ENCODE measurements at places on chromosomes 3 and 15.

- DNase-seq: no peak
These were observed 46.2 kb upstream of the FOXP1 start for GRCh38 chr3:71629711-71630110.

DNA sequence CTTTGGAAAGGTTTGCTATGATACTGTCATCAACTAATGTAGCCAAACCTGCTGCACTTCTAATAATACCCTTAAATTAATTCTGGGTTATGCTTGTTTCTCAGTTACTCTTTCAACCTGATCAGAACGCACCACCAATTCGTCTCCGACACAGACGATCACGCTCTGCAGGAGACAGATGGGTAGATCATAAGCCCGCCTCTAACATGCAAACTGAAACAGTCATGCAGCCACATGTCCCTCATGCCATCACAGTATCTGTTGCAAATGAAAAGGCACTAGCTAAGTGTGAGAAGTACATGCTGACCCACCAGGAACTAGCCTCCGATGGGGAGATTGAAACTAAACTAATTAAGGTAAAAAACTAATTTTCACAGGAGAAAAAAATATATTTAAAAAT, 7.9 kb upstream of the RPLP1 start:
- no peak for DNase-seq

- DNase-seq: peak; percentile 24
These were observed 30.8 kb upstream of the MAP3K13 start for GRCh38 chr3:185332026-185332735.

- no peak for DNase-seq
These were observed 216.3 kb downstream of the LPP start for GRCh38 chr3:188370081-188370830.

- DNase-seq: no peak
These were observed 9.9 kb upstream of the CCDC54 start for GRCh38 chr3:107367353-107367752.

GRCh38 chr15:60392601-60392985, 5.2 kb downstream of the ANXA2 start:
- no peak for DNase-seq

DNA sequence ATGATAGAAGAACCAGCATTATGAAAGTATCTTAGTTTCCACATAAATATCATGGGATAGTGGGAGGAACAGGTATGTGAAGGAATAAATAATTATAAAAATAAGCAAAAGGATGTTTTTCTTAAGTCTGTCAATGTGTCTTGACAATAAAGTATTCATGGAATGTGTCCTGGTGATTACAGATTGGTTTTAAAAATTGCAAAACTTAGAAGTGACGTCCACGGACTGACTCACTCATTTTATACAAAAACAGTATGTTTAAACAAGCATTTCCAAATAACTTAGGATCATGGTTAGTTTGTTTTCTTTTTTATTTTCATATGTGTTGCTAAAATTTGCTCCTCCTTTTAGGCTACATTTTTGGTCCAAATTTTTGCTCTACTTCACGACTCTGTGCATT, 687.0 kb upstream of the NECTIN3 start:
- DNase-seq: no peak

- no peak for DNase-seq
These were observed 2.3 kb upstream of the INSYN1 start for GRCh38 chr15:73755481-73755880.

GRCh38 chr3:140298569-140299070, 363.6 kb downstream of the CLSTN2 start:
- DNase-seq: no peak

DNA sequence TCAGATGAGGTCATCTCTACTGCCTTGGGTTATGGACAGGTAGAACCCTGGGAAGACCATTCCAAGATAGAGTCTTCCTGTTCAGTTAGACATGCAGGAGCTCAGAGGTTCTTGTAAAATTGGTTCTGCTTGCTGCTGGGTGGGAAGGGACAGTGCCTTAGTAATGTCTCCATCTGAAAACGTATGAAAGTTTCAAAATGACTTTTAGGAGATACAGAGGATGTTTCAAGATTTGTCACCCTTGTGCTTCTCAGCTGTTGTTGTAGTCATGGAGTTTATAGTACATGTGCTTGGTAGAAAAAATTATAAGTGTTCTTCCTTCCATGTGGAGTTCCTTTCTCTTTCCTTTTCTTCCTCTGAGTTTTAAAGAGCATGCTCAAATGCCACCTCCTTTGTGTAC, 885.2 kb upstream of the CFAP20DC start:
- no peak for DNase-seq

GRCh38 chr3:180416111-180416594, 185.8 kb upstream of the TTC14 start:
- DNase-seq: no peak

DNA sequence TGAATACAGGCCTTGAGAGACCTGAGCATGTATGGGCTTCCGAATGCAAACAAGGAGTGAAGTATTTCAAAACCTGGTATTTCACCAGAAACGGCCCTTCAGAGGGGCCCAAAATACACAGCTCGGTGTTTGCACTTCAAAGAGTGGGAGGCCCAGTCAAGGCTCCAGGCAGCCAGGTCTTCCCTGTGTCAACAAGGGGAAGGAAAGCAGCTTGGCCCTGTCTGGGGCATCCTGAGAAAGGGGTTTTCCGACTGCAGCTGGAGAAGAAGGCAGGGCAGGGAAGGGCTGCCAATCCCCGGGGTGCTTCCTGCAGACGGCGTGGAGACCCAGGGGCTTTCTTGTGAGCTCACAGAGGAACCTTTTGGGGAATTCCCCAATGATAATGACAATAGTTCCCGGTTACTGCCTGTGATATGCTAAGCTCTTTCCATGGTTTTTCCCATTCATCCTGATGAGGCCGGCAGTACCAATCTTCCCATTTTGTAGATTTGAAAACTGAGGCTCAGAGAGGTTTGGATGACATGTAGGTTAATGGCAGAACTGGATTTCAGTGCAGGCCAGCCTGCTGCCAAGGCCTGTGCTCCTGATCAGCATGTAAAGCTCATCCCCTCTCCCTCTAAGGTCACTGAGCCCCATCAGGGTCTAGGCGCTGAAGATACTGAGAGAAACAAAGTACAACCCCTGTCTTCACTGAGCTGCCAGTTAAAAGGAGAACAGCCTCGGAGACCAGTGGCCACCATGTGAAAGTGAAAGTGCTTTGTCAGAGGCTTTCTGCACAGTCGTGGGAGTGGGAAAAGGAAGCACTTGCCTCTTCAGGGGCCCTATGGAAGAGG, 43.0 kb upstream of the TLE3 start:
- no peak for DNase-seq

DNA sequence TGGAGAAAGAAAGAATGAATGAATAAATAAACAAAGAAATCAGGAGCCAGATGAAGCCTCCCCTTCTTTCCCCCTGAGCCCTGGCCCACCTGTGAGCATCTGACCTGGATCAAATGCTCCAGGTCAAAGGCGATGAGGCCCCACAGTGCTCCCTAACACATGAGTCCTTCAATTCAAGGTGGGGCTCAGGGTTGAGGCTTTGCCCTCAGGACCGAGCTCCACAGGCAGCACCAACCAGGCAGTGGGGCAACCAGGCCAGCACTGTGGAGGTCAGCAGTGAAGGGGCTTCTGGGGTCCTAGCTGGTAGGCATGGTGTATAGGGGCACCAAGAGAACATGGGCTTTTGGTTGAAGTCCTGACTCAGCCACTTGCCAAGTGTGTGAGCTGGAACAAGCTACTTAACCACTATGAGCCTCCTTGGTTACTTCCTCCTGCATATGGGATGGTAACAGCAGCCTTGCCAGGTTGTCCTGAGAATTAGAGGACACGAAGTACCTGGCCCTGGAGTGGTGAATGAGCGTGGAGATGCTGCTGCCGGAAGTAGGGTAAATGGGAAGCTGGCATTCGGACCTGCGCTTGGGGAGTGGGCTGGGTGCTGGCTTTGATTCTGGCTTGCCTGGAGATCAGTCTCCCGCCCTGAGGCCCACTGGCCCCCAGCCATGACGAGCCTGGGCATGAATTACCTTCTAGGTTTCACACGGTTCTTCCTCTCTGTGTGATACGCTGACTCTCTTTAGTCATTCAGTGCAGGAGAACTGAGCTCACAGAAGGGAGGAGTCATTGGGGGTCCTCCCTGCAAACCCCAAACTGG, 10.0 kb upstream of the PAQR5 start:
- no peak for DNase-seq

- no peak for DNase-seq
These were observed 96.8 kb downstream of the CHDH start for GRCh38 chr3:53749448-53749847.

GRCh38 chr15:55499151-55499550, 8.9 kb downstream of the DNAAF4 start:
- DNase-seq: no peak

- no peak for DNase-seq
These were observed 635 bp upstream of the VILL start for GRCh38 chr3:37989821-37990480.

DNA sequence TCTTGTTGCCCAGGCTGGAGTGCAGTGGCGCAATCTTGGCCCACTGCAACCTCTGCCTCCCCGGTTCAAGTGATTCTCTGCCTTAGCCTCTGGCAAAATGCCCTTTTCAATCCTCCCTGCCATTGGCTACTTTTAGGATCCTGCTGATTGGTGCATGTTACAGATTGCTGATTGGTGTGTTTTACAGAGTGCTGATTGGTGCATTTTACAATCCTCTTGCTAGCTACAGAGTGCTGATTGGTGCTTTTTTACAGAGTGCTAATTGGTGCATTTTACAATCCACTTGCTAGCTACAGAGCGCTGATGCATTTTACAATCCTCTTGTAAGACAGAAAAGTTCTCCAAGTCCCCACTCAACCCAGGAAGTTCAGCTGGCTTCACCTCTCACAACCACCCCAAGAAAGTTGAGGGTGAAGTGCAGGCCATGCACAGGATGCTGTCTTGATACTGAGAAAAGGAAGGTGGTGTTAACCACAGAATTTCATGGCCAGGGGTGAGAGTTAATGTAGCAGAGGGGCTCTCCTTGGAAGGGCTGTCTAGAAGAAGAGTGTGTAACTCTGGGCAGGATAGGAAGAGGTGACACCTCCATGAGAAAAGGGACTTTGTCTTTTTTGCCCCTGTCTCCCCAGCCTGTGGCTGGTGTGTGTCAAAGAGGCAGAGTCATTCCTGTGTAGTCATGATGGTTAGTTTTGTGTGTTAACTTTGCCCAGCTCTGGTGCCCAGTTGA, 145.9 kb downstream of the APBA2 start:
- no peak for DNase-seq

Data from NCI-H1930 (cell line).